ENCODE measurements at places on chromosomes 11 and 22.

DNA sequence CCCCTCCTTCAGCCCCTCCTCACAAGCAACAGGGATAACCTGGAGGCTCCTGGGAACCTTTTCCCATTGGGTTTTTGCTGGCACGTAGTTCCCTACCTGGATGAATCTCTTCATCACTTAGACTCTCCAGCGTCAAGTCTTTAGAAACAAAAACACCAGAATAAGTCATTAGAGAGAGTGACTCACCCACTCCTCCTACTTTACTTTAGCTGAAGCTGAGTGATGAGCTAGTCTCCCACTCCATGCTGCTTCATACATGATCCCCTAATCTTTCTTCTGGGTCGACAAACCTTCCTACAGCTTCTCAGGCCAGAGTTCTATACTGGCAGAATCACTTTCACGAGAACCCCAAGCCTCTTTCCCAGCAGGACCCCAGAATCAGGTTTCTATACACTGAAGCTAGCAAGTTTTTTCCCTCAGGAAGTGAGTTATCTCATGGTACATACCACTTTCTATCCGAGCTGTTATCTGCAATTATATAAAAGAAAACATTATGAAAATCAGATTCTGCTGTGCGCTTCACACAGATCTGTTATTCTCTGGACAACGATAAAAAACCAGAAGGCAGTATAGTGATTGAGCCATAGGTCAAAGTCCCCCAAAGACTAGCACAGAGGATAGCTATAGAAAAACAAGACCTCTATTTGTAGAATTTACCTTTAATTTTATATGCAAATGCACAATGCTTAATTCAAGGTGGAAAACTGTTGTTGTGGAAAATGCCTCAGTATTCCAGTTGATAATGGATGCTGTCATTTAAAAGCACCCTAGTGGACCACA lies 18.7 kb downstream of the DRICH1 start:
- no peak for DNase-seq

DNA sequence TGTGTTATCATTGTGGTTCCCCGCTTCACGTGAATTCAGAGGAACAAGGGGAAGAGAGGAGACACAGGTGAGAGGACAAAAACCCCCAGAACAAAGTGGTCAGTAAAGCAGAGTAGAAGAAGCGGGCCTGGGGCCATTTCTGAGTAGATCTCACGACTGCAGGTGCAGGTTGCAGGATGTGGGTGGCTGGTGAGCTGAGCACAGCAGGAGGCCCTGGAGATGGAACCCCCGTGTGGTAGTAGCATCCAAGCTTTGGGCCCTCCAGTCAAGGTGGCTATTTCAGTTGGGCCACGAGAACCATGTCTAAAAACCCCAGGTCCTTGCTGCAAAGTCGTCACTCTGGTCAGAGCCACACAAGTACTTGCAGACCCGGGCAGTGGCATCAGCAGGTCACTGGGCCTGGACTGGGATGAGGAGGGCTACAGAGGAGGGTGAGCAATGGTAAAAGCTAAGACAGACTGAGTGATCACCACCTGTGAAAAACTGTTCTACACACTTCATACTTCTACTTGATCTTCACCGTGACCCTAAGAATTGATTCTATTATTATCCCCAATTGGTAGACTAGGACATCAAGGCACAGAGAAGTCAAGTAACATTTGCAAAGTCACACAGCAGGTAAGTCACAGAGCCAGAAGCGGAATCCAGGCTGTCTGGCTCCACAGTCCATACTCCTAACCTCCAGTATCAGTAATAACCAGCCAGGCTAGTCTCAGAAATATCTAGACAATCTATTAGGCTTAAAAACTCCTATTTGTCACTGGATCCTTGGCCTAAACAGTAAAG lies 43.8 kb downstream of the SLC1A2 start:
- no peak for DNase-seq

GRCh38 chr11:1218256-1218787 lies 4.5 kb upstream of the MUC5B start:
- DNase-seq = no peak

DNA sequence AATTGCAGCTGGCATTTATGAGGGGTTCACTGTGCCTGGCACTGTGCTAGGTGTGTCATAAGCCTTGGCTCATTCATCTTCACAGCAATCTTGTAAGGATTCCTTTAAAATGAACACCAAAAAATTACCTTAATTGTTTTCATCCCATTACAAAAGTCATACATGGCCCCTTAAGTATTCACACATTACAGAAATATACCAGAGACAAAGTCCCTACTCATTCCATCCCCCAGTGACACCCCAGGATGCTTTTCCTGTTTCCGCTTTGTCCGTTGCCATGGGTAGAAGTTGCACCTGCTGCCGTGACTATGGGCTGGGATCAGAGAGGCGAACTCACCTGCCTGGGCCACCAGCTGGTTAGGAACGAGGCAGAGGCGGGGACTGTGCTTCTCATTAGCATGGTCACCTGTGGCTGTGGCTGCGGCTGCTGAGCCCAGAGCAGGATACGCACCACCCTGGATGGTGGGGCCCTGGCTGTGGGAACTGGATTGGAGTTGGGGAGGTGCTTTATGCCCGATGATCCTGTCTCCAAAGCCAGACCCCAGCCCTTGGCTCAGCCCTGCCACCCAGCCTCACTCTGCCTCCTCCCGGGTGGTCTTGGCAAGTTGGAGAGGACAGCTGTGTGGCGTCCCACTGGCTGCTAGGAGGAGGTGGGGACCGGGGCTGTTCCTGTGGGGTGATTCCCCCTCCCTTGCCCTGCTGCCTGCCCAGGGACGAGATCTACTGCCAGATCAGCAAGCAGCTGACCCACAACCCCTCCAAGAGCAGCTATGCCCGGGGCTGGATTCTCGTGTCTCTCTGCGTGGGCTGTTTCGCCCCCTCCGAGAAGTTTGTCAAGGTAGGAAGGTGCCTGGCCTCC lies 60.8 kb downstream of the MYO7A start:
- no peak for DNase-seq

GRCh38 chr22:20232781-20233180 lies 35.3 kb downstream of the RTN4R start:
- DNase-seq = no peak

- no peak for DNase-seq
Measured at GRCh38 chr22:38235240-38235850, 33.6 kb downstream of the MAFF start.

GRCh38 chr11:59144096-59144495 lies 1.4 kb downstream of the FAM111A start:
- no peak for DNase-seq

DNA sequence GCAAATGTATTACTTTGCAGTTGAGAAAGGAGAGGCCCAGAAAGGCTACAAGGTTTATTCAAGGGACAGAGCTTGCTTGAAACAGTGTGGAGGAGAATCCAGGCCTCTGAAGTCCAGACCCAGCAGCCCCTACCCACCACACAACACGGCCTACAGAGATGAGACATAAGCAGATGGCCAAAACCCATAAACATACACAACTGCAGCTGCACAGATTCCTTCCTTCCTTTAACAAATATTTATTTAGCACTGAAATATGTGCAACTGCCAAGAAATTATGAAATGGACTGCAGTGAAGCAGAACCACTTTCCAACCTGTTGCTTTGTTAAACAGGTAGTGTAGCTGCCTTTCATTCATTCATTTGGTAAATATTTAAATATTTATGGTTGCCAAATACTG lies 122.3 kb downstream of the SPATA19 start:
- no peak for DNase-seq

GRCh38 chr11:34284811-34285481 lies 72.9 kb downstream of the ABTB2 start:
- no peak for DNase-seq

DNA sequence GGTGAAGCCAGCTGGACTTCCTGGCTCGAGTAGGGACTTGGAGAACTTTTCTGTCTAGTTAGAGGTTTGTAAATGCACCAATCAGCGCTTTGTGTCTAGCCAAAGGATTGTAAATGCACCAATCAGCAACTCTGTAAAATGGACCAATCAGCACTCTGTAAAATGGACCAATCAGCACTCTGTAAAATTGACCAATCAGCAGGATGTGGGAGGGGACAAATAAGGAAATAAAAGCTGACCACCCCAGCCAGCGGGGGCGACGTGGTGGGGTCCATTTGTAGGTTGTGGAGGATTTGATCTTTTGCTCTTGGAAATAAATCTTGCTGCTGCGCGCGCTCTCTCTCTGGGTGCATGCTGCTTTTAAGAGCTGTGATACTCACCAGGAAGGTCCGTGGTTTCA lies 202.9 kb downstream of the MIAT start:
- no peak for DNase-seq

DNA sequence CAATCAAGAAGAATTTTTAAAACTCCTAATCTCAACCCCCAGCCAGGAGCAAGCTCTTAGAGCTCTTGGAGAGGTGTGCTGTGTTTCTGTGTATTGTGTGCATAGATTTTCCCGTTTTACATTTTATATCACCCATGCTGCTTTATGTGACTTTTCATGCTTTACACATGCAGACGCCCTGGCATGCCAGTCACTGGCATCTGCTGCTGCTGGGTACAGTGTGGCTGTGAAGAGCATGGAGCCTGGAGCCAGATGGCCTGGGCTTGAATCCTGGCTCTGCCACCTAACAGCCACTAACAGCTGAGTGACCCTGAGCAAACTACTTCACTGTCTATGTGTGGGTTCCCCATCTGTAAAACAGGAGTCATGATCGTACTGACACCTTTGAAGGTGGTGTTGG lies 23.1 kb downstream of the POLR3H start:
- no peak for DNase-seq

DNA sequence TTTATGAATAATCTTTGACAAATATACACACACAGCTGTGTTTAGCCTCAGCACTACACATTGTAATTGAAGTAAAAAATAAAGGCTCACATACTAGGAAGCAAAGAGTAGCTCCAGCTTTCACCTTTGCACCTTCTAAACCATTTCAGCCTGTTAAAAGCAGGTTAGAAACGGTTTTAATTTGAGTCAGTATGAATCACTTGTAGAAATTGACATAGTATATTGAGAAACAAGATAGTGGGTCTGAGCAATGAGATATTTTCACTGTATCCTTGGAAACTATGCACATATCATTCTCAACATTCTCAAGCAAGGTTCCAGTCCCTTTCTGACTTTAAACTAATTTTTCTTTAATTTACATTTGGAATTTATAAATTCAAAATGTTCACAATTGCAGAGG lies 380.3 kb downstream of the AASDHPPT start:
- DNase-seq = no peak

GRCh38 chr11:13117344-13117743 lies 108.2 kb downstream of the RASSF10 start:
- DNase-seq = no peak

DNA sequence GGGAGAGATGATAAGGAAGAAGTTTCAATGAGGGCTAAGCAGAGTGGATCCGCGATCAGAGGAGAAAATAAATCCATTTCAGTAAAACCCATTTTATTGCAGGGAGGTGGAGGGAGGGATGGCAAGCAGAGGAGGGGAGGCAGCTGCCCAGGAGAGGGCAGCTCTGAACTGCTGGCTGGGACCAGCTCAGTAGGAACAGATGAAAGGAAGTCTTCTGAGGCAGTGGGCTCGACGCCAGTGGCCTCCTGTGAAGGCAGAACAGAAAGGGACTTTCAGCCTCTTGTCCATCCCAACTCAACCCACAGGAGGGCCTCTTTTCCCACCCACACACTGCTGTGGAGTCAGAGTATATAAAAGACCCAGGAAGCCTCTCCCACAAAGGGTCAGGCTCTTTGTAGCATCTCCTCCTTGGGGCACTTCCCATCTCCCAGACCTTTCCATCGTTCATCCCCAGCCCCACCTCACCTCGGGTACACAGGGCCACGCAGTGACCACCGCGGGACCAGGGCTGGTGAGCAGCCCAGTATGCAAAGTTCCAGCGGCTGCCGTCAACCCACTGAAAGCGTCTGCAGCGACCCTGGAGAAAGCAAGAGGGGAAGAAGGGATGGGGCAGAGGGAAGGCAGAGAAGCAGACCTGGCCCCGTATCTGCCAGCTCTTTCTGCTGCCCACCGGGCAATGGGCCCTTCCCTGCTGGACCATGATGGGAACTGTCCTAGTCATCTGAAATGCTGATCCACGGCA lies 3.0 kb downstream of the PRG2 start:
- no peak for DNase-seq

DNA sequence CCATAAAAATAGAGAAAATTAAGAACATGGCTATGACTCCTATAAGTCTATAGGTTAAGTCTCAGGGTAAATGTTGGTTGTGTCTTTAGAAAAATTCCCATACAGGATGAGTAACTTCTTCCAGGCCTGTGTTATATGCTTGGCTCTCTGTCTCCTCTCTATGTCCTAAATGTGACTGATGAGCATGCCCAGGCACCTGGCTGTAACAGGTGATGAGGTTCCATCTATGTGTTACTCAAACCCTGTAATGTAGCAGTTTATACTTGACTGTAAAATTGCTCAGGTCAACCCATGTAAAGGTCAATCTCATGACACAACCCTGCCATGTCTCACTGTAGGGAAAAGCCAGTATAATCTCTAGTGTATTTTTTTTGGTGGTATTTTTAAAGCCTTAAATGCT lies 69.5 kb downstream of the PARVA start:
- DNase-seq = no peak

DNA sequence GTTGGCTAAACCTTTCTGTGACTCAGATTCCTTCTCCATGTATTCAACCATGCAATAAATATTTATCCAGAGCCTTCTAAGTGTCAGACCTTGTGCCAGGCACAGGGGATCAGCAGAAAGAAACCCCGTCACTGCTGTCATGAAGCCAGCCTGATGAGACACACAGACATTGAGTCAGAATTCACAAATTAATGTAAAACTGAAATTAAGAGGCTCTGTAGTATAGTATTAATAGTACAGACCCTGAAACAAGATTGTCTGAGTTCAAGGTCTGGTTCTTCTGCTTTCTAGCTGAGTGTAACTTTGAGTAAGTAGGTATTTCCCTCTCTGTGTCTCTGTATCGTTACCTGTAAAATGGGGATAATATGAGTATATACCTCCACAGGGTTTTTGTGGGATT lies 46.9 kb downstream of the ME3 start:
- no peak for DNase-seq

Measured in effector memory CD8-positive, alpha-beta T cell (primary cell).